NCI-H526 treated with DMSO at 0.1 percent for 48 hours (cell line): ENCODE measurements at places on chromosomes 16 and 17.

DNA sequence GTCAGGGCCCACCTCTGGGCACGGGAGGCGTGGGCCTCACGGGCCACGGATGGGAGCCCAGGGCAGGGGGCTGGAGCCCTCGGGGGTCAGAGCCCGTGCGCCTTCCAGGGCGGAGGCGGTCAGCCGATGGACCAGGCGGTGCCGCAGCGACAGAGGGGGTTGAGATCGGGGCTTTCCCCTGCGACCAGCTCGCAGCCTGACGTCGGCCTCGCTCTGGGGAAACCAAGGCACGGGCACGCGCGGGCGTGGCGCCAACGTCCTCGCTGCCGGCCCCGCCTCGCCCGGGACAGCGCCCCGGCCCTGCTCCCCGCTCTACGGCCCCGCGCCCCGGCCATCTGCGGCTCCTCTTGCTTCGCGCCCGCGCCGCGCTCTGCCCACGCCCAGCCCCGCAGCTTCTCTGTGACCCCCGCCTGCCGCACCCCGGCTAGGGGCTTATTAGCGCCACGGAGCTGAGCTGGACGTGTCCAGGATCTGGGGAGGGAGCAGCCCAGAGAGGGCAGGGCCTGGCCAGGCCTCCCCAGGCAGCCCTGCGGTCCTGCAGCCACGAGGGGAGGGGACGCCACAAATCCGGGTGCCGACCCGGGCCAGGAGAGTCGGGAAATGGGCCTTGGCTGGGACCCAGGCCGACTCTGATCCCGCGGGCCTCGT is 13.5 kb downstream of the ACTG1 start:
- no peak for DNase-seq

DNA sequence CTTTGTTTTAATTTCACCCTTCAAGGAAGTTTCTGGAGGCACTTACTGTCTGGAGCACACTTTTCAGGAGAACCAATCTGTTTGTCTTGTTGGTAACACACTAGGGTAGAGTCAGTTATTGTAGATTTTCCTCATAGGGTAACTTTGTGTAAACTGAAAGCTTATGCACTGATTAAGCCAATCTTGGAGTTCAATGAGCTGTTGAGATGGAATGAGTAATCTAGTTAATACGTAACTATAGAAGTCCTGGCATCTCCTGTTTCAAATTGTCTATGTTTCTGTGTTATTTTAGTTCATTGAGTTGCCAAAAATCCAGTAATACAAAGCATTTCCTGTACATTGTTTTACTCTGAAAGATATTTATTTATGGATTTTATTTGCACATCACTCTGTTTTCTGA is 111.6 kb upstream of the HAS3 start:
- DNase-seq = no peak

- DNase-seq = no peak
Observed at GRCh38 chr17:78248051-78248914, 16.9 kb downstream of the TMEM235 start.

DNA sequence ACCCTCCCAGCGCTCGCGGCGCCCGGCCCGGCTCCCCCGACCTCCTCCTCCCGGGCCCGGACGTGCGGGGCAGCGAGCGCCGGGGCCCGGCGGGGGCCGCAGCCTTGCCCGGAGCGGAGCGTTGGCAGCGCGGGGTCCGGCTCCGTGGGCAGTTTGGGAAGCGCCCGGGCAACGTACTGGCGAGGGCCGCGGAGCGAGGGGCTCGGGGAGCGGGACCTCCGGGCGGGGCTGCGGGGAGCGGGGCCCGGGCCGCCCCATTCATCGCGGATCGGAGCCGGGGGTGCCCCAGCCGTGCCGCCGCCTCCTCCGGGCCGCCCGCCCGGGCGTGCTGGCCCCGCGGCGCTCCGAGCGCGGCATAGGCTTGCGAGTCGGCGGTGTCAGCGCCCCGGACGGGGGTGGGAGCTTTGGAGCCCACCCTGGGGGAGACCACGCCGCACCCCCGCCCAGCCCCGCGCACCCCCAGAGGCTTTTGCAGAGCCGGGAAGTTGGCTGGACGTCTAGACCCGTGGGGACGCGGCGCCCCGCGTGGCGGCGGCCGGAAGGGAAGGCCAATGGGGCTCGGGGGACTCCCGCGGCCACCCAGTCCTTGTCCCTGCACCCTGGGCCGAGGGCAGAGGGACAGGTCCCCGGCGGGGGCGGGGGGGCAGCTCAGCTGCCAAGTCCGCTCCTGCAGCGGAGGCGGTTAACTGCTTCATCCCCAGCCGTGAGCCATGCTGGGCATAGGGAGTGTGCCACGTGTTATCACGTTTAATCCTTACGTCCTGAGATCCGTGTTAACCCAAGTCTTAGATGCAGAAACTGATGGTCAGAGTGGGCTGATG is 852 bp downstream of the ZNF469 start:
- no peak for DNase-seq

- no peak for DNase-seq
Observed at GRCh38 chr16:53135329-53135728, 80.5 kb downstream of the CHD9 start.

GRCh38 chr17:77740481-77740880 is 218.0 kb upstream of the TNRC6C start:
- DNase-seq = no peak

DNA sequence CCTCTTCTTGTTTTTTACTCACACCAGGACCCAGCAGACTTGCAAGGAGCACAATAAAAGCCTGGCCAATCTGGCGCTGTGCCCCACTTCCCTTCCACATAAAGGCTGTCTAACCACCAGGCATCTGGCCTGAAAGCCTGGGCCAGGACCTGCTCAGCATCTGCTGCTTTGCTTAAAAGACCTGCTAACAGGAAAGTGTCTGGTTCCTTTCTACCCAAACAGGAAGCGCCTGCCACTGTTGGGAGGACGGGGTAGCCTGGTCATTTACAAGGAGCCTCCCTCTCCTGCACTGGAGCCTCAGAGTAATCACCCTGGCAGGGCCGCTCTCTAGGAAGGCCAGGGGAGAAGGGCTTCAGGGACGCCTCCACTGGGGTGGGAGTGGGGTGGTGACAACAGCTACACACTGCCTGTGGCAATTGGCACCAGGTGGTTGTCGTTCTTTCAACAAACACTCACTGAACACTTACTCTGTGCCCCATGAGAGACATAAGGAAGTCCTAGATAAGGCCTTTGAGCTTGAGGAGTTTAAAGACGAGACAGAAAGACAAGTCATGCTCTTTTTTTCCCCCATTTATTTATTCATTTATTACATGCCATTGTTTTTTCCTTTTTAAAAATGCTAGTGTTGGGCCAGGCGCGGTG is 6.3 kb upstream of the MMP28 start:
- DNase-seq = no peak

DNA sequence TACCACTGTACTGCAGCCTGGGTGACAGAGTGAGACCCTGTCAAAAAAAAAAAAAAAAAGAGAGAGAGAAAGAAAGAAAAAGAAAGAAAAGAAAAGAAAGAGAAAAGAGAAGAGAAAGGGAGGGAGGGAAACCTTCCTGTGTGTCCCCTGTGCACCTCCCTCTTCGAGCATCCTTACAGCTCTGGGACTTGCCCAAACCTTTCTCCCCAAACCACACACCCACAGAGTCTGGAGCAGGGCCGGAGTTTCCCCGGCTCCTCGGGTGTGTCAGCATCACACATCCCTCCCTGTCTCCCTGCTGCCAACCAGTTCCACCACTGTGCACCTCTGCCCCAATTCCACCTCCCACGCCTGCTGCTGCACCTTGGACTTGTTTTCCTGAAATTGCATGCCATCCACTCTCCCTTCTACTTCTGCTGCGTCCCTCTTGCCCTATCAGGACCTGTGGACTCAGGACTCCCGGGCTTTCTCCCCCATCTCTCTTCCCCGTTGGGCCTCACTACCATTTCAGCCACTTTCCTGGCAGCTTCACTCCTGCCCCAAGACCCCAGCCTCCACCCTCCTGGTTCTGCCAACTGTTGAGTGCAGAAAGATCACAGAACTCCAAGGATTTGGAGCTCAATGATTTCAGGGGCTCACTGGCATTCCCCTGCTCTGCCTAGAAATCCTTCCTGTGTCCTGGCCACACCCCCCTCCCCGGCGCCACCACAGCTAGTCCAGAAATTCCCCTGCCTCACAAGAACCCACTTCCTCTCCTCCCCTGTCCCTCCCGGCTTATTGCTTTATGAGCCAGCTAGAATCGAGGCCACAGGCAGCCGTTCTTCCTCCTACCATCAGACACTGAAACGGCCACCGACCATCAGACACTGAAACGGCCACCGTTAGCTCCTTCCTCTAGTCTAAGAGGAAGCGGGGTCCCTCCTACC is 3.7 kb upstream of the CDK3 start:
- DNase-seq = no peak

GRCh38 chr17:5980941-5981340 is 89.2 kb upstream of the WSCD1 start:
- no peak for DNase-seq

- DNase-seq = no peak
Observed at GRCh38 chr17:35537601-35538141, at the start of gene SLFN12L. TSS of gene SLFN12L (minus strand) at chr17:35537678. CDS start at chr17:35522364, 15,314 bp downstream.

DNA sequence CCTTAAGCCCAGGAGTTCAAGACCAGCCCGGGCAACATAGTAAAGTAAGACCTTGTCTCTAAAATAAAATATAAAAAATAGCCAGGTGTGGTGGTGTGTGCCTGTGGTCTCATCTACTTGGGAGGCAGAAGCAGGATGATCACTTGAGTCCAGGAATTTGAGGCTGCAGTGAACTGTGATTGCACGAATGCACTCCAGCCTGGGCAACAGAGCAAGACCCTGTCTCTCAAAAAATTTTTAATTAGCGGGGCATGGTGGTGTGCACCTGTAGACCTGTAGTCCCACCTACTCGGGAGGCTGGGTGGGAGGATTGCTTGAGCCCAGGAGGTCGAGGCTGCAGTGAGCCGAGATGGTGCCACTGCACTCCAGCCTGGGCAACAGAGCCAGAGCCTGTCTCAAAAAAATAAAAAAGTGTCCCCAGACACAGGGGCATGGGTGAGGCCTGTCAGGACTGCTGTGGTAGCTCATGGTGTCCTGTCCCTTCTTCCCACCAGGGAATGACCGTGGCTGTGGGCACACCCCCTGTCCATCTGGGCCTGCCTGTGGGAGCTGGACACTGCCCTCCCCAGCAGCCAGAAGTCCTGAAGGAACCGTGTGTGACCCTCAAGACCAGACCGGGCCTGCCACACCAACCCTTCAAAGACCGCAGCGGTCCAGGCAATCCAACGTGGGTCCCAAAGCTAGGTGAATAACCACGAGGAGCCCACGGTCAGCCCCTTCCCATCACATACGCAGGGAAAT is 30.8 kb upstream of the GAA start:
- DNase-seq = no peak

DNA sequence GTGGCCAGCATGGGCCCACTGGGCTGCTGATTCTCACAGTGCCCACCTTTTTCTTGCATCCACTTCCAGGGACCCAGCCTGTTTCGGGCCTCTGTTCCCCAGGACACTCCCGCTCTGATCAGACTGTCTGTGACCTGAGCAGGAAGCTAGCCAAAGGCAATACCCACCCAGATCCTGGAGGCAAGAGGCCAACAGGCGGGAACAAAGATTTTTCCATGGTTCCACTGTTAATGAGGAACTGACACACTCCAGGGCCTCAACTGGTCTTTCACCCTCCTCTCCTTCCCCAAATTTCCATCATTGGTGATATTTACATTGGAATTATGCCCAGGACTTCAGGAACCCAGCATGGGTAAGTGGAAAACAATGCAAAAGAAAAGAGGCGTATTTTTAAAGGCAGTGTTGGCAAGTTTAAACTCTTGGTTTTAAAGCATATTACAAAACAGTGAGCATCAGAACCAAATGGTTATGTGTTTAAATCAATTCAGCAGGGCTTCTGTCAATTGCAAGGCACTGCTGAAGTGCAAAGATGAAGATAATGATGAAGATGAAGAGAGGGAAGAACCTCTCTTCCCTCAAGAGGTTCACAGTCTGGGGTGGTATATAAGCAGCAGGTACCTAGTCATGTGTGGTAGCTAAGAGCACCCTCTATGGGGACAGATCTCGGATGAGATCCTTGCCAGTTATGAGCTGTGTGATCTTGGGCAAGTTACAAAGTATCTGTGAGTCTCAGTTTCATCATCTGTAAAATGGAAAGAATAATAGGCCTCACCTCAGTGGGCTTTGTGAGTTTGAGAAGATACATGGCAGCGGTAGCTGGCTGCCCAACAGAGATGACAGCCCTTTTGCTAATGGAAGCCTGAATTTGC is 14.4 kb upstream of the ATP2A3 start:
- DNase-seq = no peak

DNA sequence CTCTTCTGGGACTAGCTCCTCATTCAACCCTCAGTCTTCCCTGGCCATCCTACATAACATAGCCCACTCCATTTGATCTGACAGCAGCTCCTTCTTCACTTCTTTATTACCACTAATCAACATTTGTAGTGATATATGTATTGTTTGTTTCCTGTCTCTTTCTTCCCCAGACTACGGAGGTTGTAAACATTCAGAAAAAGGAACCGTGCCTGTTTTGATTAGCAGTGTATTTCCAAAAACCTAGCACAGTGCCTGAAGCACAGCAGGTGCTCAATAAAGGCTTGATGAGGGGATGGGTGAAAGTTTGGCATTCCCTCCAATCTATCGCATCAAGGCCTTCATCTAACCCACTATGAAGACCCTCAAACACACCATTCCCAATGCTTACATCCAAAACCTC is 150.8 kb downstream of the XYLT1 start:
- DNase-seq = no peak

DNA sequence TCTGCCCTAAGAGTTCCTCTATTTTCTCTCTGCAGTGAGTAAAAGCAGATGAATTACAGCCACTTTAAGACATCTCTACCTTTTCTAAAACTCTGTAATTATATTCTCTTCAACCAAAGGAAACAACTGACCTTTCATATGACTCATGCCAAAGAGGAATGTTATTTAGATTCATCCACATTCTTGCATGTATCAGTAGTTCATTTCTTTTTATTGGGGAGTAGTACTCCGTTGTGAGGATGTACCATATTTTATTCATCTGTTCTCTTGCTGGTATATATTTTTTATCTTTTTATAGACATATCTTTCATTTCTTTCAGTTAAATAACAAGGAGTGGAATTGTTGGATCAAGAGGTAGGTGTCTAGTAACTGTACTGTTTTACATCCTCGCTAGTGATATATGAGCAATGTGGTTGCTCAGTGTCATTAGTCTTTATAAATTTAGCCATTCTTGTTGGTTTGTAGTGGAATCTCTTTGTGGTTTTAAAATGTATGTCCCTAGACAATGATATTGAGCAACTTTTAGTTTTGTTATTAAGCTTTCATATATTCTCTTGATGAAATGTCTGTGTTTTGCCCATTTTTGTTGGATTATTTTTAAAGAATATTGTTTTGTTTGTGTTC is 7.8 kb upstream of the MYH8 start:
- DNase-seq = no peak

DNA sequence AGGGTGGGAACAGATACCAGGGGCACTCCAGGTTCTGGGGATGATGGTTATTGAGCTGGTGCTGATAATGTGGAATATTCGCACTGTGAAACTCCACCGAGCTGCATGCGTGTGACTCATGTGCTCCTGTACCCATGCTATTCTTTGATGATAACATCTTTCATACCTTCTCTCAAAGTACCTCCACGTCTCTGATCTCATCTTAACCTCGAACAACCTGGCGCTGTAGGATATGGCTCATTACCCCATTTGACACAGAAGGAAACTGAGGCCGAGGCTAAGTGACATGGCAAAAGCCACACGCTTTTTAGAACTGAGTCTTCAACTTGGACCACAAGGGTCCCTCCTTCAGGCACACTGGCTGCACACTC is 30.2 kb upstream of the MRPS23 start:
- no peak for DNase-seq

GRCh38 chr16:67561501-67561823 is 864 bp upstream of the CTCF start:
- no peak for DNase-seq

GRCh38 chr17:68576811-68577496 is 24.2 kb downstream of the FAM20A start:
- no peak for DNase-seq
